Omental fat pad (tissue), 4 donors: ENCODE measurements at places on chromosomes 2 and 18. TPM values are rescaled to one million over a fixed set of nuclear protein-coding genes. Genes with fewer than 3 reads are reported as not detected.

GRCh38 chr2:205119136-205119535 lies 563.2 kb upstream of the NRP2 start:
- no peak for DNase-seq

- no peak for DNase-seq
Observed at GRCh38 chr18:3457261-3457724, 7.3 kb downstream of the TGIF1 start.

DNA sequence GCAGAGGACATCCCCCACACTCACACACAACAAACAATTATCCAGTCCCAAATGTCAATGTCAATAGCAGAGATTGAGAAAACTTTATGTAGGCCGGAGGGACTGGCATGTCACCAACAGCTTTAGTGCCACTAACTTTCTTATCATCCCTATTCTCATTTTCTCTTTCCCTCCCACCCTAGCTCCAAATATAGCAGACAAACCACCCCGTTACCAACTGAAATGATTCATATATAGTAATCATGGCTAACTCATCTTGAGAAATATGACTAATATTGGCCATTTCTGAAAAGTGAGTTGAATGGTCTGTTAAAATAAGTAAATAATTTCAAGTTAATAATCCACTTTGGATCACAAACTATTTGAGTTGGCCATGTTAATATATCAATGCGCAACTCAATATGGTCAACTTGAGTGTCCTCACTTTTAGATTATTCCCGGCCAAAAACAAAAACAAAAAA lies 242.1 kb upstream of the RND3 start:
- no peak for DNase-seq

- DNase-seq, result no peak
Observed at GRCh38 chr2:133957724-133958480, 296.0 kb upstream of the MGAT5 start.

- DNase-seq, result no peak
Observed at GRCh38 chr2:201151127-201151981, 31.6 kb upstream of the CASP10 start.

- no peak for DNase-seq
Observed at GRCh38 chr2:191304939-191305875, 60.0 kb downstream of the MYO1B start.

DNA sequence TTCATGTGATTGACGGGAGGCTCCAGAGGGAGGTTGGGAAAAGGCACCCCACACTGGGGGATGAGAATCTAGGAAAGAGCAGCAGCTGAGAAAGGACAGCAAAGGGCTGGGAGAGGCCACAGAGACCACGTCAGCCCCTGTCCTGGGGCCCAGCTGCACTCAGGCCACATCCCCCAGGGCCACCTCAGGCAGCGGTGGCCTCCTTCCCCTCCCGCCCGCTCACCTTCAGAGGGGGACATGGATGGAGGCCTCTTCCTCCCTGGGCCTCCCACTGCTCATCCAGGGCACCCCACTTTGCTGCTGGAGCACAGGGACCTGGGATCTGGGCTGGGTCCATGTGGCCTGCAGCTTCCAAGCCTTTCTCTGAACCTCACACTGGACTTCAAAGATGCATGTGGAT lies 199.8 kb upstream of the HDAC4 start:
- DNase-seq, result no peak

DNA sequence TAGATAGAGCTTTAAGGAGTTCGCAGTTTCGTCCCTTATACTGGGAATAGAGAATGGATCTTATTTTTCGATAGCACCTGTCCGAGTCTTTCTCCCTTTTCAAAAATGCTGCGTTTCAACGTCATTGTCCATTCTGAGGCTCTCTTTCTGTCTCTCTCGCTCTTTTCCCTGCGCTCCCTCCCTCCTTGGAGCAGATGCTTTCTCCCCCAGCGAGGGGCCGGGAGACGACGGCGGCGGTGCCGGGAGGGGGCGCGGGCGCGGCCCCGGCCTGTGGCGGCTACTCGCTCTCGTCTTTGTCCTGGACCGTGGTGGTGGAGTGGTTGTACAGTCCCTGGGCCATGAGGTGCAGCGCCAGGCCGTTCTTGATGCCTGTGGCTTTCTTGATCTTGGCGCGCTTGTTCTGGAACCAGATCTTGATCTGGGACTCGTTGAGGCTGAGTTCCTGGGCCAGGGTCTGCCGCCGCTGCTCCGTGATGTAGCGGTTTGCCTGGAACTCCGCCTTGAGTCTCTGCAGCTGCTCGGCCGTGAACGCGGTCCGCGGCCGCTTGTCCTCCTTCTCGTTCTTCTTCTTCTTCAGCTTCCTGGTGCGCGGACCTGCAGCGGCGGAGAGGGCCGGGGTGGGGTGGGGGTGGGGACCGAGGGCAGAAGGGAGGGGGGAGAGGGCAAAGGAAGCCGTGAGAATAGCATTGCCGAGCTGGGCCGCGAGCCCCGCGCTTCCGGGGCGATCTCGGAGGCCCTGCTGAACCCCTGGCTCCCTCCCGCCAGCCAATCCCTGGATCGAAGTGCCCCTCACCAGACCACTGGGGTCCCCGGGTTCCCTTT lies 4.6 kb downstream of the EN1 start:
- no peak for DNase-seq

DGKD gene
- 37.5 TPM for total RNA-seq

CAPN14 gene
- not detected for total RNA-seq

MYO7B gene
- 1.3 TPM for total RNA-seq

KIAA2012 gene
- total RNA-seq, result not detected

CERKL gene
- not detected for total RNA-seq

EPAS1 gene
- total RNA-seq, result 491 TPM

GPC1 gene
- 37.8 TPM for total RNA-seq
